Stimulated activated CD4-positive, alpha-beta T cell treated with anti-CD3 and anti-CD28 coated beads, Interleukin-1b, Interleukin-23, amount 100 ng/mL, for 4 hours (primary cell): ENCODE measurements at places on chromosomes 2 and 18.

DNA sequence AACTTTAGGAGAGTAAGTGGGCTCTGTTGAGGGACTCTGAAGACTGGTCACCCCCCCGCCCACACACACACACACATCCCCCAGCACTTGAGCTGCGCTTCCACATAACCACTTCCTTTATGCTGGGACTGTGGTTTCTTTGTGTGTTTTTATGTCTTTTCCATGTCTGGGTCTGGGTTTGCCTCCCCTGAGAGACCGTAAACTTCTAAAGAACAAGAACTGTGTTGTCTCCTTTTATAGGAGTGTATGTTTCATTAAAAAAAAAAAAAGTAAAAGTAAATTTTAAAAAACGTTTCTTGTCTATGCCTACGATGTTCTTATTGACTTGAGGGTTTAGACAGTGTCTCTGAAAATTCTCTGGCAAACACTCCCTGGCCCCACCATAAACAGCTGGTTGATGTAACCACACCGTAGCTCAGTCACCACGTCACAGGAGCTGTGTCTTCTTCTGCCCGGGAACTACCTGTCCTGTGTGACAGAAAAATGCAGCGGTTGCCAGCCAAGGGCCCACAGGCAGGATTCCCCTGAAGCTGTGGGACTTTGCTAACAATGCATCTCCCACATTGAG lies 68.0 kb downstream of the KLHL29 start:
- DNase-seq: no peak

DNA sequence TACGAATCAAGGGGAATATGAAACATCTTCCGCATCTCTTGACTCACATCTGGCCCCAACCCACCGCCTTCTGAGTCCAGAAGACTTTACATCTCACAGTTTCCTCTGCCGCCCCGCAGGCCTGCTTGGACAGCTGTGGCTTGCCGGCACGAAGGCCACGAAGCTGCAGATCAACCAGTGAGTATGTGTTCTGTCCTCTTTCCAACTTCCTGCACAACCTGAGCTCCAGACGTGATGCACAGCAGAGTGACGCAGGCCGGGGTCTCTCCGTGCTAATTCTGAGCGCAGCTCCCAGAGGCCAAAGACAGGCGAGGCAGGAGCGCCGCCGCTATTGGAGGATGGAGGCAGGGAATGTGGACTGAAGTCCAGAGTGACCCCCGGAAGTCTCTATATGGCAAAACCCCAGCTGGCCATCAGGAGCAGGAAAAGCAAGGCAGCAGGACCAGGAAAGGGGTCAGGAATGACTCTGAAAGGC lies 93.5 kb downstream of the ZCCHC2 start:
- no peak for DNase-seq

GRCh38 chr2:105361102-105361889 lies 24.0 kb downstream of the C2orf49 start:
- peak; percentile 7 for DNase-seq

DNA sequence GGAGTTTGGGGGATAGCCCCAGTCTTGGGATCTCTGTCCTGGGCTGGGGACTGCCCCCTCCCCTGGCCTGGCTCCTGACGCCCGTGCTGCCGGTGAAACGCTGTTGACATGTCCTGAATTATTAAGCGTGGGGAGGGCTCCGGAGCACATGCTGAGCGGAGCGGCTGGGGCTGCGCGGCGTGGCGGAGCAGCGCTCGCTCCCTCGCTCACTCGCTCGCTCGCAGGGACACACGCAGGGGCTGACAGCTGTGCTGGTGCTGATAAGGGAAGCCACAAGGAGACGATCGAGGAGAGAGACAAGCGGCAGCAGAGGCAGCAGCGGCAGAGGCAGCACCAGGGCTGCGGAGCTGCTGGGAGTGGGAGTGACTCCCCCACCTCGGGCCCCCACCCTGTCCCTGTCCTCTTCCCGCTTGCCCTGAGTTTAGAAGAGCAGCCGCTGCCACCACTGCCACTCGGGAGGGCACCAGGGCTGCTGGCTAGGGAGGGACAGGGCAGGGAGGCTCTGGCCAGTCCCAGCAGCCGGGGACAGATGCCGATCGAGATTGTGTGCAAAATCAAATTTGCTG lies at the start of gene ASIC4:
Gene ASIC4, plus strand, starts transcription at position 287 of the 566 bp plus-strand sequence. Its CDS starts 243 bp downstream, at position 530.
- no peak for DNase-seq

- DNase-seq: no peak
Measured at GRCh38 chr2:33859176-33859575, 260.1 kb upstream of the FAM98A start.

GRCh38 chr2:186648130-186648529 lies 45.7 kb upstream of the FAM171B start:
- no peak for DNase-seq

DNA sequence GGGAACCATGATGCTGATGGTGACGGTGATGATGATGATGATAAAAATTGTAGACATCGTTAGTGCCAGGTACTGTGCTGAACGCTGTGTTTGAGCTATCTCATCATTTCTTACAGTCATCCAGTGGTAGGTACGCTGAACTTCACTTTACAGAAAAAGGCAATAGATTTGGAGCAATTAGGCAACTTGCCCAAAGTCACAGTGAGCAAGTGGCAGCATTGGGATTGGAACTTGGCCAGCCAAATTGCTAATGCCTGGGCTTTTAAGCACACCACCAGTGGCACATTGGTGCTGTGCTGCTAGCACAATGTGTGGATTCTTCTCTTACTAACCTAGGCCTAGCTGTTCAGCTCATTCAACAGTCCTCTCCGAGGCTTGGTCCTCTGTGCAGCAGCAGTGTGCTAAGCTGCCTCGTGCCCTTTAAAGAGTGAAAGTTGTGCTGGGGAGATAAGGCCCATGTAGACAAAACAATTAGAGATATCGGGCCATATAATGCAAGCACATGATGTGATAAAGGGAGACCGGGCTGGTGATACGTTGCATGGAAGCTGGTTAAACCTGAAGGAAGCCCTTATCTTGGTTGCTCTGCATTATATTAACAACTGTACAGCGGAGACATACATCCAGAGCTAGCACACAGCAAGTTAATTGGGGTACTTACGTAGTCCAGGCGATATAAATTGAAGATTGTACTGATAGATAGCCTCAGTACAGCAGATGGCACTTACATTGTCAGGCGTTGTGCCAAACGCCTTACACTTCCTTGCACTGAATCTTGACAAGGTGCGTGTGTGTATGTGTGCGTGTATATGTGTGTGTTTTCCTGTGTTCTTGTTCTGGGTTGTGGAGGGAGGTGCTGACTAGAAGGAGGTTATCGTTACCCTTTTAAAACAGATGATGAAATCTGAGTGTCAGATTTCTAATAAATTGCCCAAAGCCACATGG lies 28.4 kb downstream of the HK2 start:
- no peak for DNase-seq

GRCh38 chr18:22559414-22560274 lies 141.9 kb upstream of the CTAGE1 start:
- DNase-seq: no peak

- DNase-seq: no peak
Measured at GRCh38 chr2:176056406-176056805, 27.4 kb downstream of the EVX2 start.

- no peak for DNase-seq
Measured at GRCh38 chr2:86632672-86633071, 9.0 kb upstream of the RNF103 start.

DNA sequence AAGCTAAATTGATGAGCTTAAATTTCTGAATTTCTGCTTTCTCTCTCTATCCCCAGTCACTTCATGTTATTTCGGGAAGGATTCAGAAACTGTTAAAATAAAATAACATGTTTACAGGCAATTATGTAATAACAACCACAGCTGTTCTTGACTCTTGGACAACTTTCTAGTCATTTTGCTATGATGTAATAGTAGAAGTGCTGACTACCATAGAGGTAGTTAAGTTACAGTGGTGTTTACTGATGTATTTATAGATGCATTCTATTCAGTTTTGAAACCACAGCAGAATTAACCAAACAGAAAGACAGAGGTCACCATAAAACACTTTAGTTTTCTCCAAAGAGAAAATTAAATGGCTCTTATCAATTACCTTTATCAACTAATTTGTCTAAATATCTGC lies 1292.0 kb upstream of the CHAC2 start:
- DNase-seq: no peak

- no peak for DNase-seq
Measured at GRCh38 chr2:22843919-22844537, 541.0 kb upstream of the KLHL29 start.

DNA sequence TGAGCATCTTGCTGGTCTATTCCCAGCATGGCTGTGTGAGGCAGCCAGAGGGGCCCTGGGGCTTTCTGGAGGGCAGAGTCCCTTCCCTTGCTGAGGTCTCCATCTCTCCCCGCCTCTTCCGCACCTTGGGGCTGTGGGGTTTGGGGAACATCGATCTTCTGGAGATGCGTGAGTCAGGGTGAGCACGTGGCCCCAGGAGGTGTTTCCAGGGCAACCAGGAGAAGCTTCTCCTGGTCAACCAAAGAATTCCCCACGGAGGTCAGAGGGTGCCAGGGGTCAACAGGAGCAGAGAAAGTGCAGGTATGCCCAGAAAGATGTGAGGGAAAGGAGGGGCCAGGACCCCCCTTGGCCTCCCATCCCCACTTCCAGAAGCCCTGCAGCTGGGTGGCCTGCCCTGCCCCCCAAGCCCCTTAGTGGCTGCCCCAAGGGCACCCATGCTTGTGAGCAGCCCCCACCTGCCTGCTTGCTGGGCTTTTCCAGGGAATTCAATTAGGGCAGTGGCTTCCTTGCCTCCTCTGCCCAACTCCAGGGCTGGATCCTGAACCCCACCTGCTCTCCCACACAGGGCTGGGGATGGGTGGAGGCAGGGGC lies 2.8 kb upstream of the PROM2 start:
- no peak for DNase-seq

DNA sequence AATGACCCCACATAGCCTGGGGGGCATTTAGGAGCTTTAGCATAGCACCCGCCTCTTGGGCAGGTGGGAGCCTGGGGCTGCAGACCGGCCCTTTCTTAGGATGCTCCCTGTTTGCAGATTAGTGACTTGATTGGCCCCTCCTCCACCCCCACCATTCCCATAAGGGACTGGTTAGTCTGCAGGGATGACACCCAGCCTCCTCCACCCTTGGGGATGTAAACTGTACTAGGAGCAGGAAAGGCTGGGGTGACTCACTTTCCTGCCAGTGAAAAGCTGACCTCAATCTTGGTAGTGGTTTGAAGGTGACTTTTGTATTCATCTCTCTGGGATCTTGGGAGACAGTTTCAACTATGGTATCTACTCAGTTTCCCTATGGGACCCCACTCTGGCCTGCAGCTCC lies 24.2 kb downstream of the CTIF start:
- DNase-seq: no peak

GRCh38 chr2:136381722-136382633 lies 264.0 kb upstream of the CXCR4 start:
- DNase-seq: peak; percentile 18

DNA sequence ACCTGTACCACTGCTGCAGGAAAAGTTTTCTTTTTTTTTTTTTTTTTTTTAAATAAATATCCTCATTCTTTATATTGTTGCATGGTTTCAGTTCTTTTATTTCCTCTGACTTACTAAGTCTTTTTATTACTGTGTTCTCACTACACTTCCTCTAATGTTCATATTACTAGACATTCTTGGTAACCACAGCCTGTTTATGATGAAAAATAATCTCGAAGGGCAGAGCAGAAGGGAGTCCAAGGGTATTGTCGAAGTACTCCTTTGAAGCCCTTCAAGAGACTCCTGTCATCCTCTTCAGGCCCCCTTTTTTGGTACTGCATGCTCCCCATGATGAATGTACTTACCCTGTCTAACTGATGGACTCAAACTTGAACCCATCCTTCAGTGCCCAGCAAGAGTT lies 61.2 kb downstream of the RND3 start:
- DNase-seq: no peak

DNA sequence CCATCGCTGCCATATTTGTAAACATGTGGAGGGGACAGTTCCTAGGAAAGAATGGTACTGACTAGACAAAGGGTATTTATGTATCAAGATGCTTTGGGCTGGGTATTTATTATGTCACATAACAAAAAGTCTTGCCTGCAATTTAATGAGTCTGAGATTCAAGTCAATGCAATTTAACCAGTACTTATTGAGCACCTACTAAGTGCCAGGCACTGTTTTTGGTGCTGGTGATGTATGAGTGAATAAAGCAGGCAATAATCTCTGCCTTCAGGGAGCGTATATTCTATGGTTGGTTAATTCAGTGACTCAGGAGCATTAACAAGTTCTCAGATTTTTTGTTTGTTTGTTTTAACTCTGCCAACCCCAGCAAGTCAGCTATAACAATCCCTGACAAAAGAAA lies 24.6 kb upstream of the ACVR1 start:
- DNase-seq: no peak

- DNase-seq: no peak
Measured at GRCh38 chr2:62309465-62310091, 113.7 kb downstream of the B3GNT2 start.

- no peak for DNase-seq
Measured at GRCh38 chr2:96204836-96205624, 3.6 kb downstream of the STARD7 start.

GRCh38 chr2:40450066-40450795 lies 1.7 kb downstream of the SLC8A1 start:
- DNase-seq: no peak

GRCh38 chr2:65700004-65700651 lies 267.7 kb upstream of the SPRED2 start:
- DNase-seq: no peak
